ENCODE measurements at places on chromosomes 6 and 20. TPM values are rescaled to one million over a fixed set of nuclear protein-coding genes. Genes with fewer than 3 reads are reported as not detected.
A peak's percentile ranks its signal among the peaks of the same experiment; 100 is the strongest.

DNA sequence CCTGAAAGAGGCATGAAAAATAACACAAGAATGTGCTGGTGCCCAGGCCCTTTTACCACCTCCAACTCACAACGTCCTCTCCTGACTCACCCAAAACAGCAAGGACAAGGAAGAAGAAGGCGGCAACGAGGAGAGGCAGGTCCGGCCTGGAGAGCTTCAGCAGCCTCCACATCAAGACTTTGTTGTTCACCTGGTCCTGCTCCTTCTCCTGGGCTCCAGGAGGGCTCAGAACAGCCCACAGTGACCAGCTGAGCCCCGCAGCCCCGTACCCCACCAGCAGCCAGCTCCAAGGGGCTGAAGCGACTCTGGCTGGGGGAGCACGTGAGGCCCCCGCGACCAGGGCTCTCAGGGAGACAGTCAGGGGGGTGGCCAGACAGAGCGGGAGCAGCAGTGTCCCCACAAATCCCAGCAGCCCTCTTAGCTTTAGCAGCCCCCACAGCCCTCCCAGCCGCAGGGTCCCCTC, 857 bp downstream of the TAP2 start:
- no peaks in the 10 kb centered on the region for H3K36me3 ChIP-seq
- no peak overlapping the region for H3K4me3 ChIP-seq
- DNase-seq: no peak
- H3K4me1 ChIP-seq: peaks cover 16% of the 10 kb centered on the region
- no peaks in the 10 kb centered on the region for H3K27me3 ChIP-seq

- H3K4me3 ChIP-seq: no peak overlapping the region
- H3K27me3 ChIP-seq: no peaks in the 10 kb centered on the region
- H3K36me3 ChIP-seq: no peaks in the 10 kb centered on the region
- H3K27ac ChIP-seq: no peak overlapping the region
- H3K4me1 ChIP-seq: no peaks in the 10 kb centered on the region
These were observed 95.1 kb upstream of the MPC1 start for GRCh38 chr6:166477647-166478365.

Gene CSTF1
- 32.3 TPM for total RNA-seq

DNA sequence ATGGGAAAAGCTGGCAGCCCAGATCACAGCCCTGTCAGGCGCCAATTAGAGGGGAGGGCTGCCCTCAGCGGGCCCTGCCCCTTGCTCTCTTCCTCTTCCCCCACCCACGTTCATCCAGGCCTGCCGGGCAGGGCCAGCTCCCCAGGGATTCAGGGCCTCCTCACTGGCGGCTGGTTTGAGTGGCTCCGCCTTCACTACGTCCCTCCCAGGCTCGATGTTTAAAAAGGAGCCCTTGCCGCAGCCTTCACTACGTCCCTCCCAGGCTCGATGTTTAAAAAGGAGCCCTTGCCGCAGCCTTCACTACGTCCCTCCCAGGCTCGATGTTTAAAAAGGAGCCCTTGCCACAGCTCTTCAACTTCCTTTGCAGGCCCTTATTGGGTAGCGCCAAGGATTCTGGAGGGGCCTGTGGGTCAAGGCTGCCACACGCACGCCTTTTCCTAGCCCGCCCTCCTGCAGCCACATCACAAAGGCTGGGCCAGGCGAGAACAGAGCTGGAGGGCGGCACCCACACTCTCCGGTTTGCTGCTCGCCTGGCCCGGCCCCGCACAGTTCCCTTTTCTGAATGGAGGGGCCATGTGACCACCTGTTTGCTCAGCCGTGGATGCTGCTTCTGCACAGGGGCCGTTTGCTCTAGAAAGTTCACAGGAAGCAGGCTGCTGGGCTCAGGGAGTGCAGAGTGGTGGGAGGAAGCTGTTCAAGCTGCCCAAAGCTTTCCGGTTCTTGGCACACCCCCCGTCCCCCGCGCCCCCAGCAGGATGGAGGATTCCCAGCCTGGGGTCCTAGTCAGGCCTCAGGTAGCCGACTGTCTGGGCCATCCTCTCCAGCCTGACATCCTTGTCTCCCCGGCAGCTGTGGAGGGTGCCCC, 1.6 kb downstream of the SLC17A9 start:
- H3K27me3 ChIP-seq: no peaks in the 10 kb centered on the region
- DNase-seq: peak; percentile 91
- peak overlapping the region; percentile 73 for H3K27ac ChIP-seq
- H3K4me1 ChIP-seq: peaks cover 38% of the 10 kb centered on the region
- H3K4me3 ChIP-seq: no peak overlapping the region

DNA sequence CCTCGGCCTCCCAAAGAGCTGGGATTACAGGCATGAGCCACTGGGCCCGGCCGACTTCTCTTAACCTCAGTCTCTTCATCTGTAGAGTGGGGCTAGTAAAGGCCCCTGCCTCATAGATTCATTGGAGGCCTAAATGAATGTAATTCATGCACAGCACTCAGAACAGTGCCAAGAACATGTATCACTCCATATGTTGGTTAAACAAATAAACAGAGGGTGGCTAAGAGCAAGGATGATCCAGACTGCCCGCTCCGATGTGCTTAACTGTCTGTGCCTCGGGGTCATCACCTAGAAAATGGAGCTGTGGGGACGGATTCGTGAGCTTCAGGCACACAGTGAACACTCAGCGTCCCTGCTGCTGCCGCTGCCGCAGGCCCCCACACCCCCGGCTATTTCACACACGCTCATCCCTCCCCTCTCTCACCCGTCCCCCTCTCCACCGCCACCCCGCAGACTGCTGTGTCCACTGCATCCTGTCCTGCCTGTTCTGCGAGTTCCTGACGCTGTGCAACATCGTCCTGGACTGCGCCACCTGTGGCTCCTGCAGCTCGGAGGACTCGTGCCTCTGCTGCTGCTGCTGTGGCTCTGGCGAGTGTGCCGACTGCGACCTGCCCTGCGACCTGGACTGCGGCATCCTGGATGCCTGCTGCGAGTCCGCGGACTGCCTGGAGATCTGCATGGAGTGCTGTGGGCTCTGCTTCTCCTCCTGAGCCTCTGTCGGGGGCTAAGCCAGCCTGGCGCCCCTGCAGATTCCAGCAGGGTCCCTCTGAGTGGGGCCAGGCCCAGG, 14.8 kb downstream of the MDFI start:
- no peaks in the 10 kb centered on the region for H3K36me3 ChIP-seq
- DNase-seq: peak; percentile 20
- no peaks in the 10 kb centered on the region for H3K4me1 ChIP-seq
- H3K27me3 ChIP-seq: no peaks in the 10 kb centered on the region
- H3K4me3 ChIP-seq: no peak overlapping the region
- no peak overlapping the region for H3K27ac ChIP-seq

GRCh38 chr6:45714741-45715507, 300.7 kb downstream of the CLIC5 start:
- H3K4me1 ChIP-seq: no peaks in the 10 kb centered on the region
- H3K27me3 ChIP-seq: no peaks in the 10 kb centered on the region
- DNase-seq: peak; percentile 52
- H3K27ac ChIP-seq: no peak overlapping the region
- no peak overlapping the region for H3K4me3 ChIP-seq

Gene SLC22A16
- not detected for total RNA-seq

Gene ECT2L
- total RNA-seq: 8.7 TPM

GRCh38 chr6:24188578-24189080, 62.6 kb downstream of the NRSN1 start:
- H3K27ac ChIP-seq: no peak overlapping the region
- DNase-seq: no peak
- H3K27me3 ChIP-seq: no peaks in the 10 kb centered on the region
- no peak overlapping the region for H3K4me3 ChIP-seq
- H3K4me1 ChIP-seq: no peaks in the 10 kb centered on the region

Gene ELOVL2
- total RNA-seq: 0.27 TPM

DNA sequence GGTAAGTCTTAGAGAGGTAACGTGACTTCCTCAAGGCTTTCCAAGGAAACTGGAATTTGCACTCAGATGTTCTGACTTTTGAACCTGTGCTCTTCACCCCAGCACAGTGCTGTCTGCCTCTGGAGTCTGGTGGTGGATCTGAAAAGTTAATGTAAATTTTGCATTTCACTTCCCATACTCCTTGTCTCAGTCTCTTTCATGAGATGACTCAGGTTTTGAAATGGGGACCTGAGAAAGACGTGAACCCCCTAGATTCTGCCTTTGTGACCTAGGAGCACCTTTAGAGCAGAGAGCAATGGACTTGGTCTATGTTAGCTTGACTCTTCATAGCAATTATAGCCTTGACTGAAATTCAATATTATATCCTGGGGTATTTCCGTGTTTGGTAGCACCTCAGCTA, 223.0 kb downstream of the QKI start:
- DNase-seq: no peak
- H3K36me3 ChIP-seq: no peaks in the 10 kb centered on the region
- no peak overlapping the region for H3K27ac ChIP-seq
- no peak overlapping the region for H3K4me3 ChIP-seq
- H3K4me1 ChIP-seq: no peaks in the 10 kb centered on the region

GRCh38 chr20:42442716-42443115, 747.0 kb downstream of the PTPRT start:
- H3K36me3 ChIP-seq: no peaks in the 10 kb centered on the region
- H3K4me1 ChIP-seq: no peaks in the 10 kb centered on the region
- H3K27ac ChIP-seq: no peak overlapping the region
- no peak overlapping the region for H3K4me3 ChIP-seq
- H3K27me3 ChIP-seq: no peaks in the 10 kb centered on the region

Gene APCDD1L
- not detected for total RNA-seq
